A549 treated with Hydrocortisone at 1 μM for 4 hours (cell line): ENCODE measurements at places on chromosomes 3 and 15. TPM values are rescaled to one million over a fixed set of nuclear protein-coding genes. Genes with fewer than 3 reads are reported as not detected.

PKM gene
- total RNA-seq = 3,058 to 3,449 TPM (median 3,170 TPM) in 5 replicates

GOLGA6L10 gene
- total RNA-seq = 0.37 to 0.71 TPM (median 0.44 TPM) in 5 replicates

FSIP1 gene
- total RNA-seq = 0.53 to 1.6 TPM (median 0.95 TPM) in 5 replicates

MESP1 gene
- 1.2 to 8.5 TPM (median 6.7 TPM) in 5 replicates for total RNA-seq

ZNF80 gene
- not detected in 5 replicates for total RNA-seq

TM6SF1 gene
- 0.07 to 0.15 TPM (median 0.07 TPM) in 4 of 5 replicates, not detected in the other for total RNA-seq

TKT gene
- 1,744 to 2,020 TPM (median 1,920 TPM) in 5 replicates for total RNA-seq

GOLGA8J gene
- total RNA-seq = 0.16 TPM in 1 of 5 replicates, not detected in the others

CYP1A1 gene
- 1.4 to 2.5 TPM (median 1.8 TPM) in 5 replicates for total RNA-seq

CHRM5 gene
- total RNA-seq = 0.02 to 0.05 TPM (median 0.03 TPM) in 3 of 5 replicates, not detected in the others

SLC49A4 gene
- total RNA-seq = 12.0 to 15.3 TPM (median 13.8 TPM) in 5 replicates

TMEM108 gene
- total RNA-seq = not detected in 5 replicates

WDR48 gene
- total RNA-seq = 16.8 to 26.9 TPM (median 21.3 TPM) in 5 replicates

CASR gene
- total RNA-seq = not detected in 5 replicates

ASB14 gene
- total RNA-seq = not detected in 5 replicates

LNP1 gene
- 0.77 to 0.94 TPM (median 0.81 TPM) in 5 replicates for total RNA-seq

CTXN2 gene
- total RNA-seq = 0.03 to 0.07 TPM in 2 of 5 replicates, not detected in the others

LRRC31 gene
- total RNA-seq = not detected in 5 replicates

APPL1 gene
- total RNA-seq = 12.0 to 19.8 TPM (median 16.7 TPM) in 5 replicates
